ENCODE measurements at places on chromosomes 7 and 10. TPM values are rescaled to one million over a fixed set of nuclear protein-coding genes. Genes with fewer than 3 reads are reported as not detected.

The CPN1 gene
- not detected for polyA plus RNA-seq

DNA sequence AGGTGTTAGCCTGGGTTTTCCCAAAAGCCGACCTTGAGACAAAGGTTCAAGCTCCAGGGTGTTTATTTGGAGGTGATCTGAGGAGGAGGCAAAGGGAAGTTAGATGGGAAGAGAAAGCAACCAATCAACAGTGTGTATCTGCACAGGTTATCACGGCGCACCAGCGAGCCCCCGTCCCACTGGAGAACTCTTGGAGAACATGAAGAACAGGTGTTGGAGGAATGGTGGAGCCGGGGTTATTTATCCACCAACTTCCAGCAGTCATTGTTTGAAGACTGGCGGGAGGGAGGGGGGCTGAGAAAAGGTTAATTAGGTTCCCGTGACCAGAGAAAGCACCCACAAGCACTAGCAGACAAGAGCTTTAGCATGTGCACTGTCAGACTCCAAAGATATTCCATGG lies 282.5 kb upstream of the FOXK1 start:
- no peak for DNase-seq

The ABCB1 gene
- polyA plus RNA-seq: 7.5 TPM

- no peak for DNase-seq
Measured at GRCh38 chr7:148492157-148492860, 98.3 kb upstream of the C7orf33 start.

GRCh38 chr7:2924866-2925840 lies 81.0 kb upstream of the GNA12 start:
- no peak for DNase-seq

The CYP3A7 gene
- polyA plus RNA-seq: not detected

GRCh38 chr10:70492786-70493659 lies 14.5 kb downstream of the PALD1 start:
- DNase-seq: no peak
